Progenitor cell of endocrine pancreas (in vitro differentiated cells): ENCODE measurements at places on chromosomes 3 and 15.

- DNase-seq: no peak
Measured at GRCh38 chr3:71487418-71487817, 96.1 kb downstream of the FOXP1 start.

GRCh38 chr15:37142371-37142770 lies 42.0 kb upstream of the MEIS2 start:
- no peak for DNase-seq

- DNase-seq: no peak
Measured at GRCh38 chr3:112445839-112446238, 53.4 kb downstream of the BTLA start.

DNA sequence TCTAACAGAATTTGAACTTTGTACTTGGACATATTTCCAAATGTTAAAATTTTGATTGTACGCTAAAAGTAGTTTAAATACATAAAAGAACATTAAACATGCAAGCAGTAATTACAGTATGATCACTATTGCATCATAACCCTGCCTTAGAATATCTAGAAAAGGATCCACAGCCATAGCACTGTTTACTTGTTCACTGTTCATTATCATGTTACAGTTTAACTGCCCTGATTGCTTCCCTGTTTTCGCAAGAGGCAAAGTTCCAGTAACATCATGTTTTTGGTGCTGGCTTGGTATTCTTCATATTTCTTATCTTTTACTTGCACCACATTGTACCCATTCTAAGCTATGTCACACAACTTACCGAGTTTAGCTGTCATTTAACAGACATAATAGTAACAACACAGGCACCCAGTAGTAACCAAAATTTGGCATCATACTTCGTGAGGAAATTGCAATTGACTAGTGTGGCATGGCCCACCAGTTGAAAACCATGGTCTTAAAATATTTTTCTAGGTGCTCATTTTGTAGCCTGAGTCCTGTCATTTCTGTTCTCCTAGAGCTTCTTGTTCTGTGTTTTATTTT lies 13.3 kb upstream of the TMEM87A start:
- no peak for DNase-seq

GRCh38 chr3:61729038-61729634 lies 167.8 kb downstream of the PTPRG start:
- DNase-seq: no peak

GRCh38 chr15:101137312-101137940 lies 114.4 kb downstream of the CHSY1 start:
- DNase-seq: no peak

- DNase-seq: no peak
Measured at GRCh38 chr3:31785734-31786133, 195.3 kb downstream of the OSBPL10 start.

DNA sequence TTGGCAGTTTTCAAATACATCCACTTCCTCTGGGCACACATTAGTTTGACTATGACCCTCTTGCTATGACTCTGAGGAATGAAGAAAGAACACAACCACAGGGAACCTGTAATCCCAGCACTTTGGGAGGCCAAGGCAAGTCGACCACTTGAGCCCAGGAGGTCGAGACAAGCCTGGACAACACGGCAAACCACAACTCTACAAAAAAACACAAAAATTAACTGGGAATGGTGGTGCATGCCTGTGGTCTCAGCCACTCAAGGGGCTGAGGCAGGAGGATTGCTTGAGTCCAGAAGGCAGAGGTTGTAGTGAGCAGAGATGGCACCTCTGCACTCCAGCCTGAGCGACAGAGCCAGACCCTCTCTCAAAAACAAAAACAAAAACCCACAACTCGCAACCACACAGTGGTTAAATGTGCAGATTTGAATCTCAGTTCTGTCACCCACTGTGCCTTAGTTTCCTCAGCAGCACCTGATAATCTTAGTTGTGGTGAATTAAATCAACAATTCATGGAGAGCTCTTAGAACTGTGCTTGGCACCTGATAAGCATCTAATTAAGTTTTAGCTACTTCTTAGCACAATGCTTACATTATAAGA lies 65.7 kb downstream of the MYLK start:
- DNase-seq: no peak

DNA sequence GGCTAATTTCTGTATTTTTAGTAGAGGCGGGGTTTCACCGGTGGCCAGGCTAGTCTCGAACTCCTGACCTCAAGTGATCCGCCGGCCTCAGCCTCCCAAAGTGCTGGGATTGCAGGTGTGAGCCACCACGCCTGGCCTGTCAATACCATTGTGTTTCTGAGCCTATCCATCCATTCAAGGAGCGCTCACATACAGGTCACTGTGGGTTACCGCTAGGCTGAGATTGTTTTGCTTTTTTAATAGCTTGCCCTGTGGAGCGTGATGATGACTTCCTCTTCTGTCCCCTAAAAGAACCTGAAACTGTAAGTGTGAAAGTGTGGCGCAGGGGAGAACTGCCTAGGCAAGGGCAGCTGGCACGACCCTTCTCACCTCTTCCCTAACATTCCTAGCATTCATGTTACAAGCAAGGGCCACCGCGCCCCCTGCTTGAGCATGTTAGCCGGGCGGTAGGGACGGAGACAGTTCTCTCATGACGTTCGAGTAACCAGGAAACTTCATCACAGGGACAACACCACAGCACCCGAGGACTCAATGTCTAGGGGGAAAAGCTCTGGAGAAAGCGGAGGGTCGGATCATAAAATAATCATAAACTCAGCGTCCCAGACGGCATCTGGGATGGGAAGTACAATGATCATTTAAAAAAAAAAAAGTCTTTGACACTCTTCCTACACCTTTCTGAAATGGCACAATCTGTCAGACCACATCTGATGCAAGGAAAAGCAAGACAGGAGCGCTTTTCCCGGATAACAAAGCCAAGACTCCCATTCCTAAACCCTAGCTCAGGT lies 790 bp downstream of the LAMP3 start:
- no peak for DNase-seq

DNA sequence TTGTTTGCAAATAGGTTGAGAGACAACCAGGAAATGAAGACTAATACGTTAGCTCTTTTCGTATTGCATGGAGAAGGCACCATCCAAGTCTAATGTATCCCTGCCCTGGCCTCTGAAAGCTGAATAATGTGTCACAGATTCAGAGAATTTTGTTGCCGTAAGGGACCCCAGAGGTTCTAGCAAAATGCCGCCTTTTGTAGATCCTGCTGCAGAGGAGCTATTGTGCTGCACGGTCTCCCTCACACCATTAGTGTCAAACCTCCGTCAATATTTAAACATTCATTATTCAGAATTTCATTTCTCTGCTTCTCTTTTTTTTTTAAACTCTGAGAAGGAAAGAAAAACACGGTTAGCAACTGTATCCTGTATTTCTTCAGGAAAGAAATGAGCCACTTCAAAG lies 238.7 kb downstream of the EPHB1 start:
- no peak for DNase-seq

DNA sequence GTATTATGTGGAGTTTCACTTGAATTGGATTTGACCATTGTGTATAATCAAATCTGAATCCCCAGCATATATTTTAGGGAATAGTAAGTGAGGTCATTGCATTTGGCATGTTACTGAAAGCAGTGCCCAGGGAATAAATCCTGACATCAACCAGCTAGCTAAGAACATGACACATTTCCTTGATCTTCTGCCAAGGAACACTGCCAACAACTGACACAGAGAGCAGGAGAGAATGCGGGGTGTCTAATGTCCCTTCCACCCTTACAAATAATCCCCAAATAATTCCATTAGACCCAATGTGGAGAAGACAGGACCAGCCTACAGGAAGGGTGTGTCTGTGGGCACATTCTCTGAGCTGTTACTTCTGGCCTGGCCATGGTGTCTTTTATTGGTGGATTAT lies 30.6 kb upstream of the UBE3A start:
- no peak for DNase-seq

DNA sequence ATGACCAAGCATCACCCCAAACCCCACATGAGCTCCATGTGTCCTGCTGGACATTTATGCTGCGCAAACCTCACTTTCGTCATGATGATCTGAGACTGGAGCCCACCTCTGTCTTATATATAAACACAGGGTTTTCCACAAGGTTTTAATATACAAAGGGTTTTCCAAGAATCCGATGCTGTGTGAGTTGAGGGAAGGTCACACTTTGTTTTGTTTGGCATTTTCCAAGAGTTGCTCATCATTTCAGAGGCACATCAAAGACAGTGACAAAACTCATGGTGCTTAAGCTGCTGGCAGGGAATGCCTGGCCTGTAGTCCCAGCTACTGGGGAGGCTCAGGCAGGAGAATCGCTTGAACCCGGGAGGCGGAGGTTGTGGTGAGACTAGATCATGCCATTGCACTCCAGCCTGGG lies 20.0 kb downstream of the EFCC1 start:
- no peak for DNase-seq
